T-cell (primary cell): ENCODE measurements at places on chromosomes 5 and 9.
A peak's percentile ranks its signal among the peaks of the same experiment; 100 is the strongest.

GRCh38 chr9:96490534-96491078 lies 40.6 kb downstream of the HABP4 start:
- no peak for DNase-seq

DNA sequence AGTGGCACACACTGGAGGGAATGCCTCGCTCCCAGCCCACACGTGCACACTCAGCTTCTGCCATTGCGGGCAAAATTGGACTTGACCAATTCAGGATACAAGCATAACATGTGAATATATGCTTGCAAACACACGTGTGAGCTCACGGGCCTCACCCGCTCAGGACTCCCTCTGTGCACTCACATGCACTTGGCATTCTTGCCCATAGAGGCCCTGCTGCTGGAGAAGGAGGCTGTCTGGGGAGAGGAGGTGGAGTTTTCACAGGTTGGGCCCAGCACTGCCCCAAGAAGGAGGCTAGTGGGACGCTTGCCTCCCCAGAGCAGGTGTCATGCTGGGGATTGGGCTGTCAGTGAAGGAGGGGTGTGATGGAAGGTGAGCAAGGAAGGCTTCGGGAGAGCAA lies 1.7 kb downstream of the MYMK start:
- DNase-seq, result no peak

GRCh38 chr5:124584991-124585715 lies 161.3 kb downstream of the ZNF608 start:
- no peak for DNase-seq

GRCh38 chr5:16913187-16914107 lies 22.6 kb downstream of the MYO10 start:
- no peak for DNase-seq

- no peak for DNase-seq
These were observed 937.2 kb upstream of the DMAC1 start for GRCh38 chr9:8736805-8737204.

DNA sequence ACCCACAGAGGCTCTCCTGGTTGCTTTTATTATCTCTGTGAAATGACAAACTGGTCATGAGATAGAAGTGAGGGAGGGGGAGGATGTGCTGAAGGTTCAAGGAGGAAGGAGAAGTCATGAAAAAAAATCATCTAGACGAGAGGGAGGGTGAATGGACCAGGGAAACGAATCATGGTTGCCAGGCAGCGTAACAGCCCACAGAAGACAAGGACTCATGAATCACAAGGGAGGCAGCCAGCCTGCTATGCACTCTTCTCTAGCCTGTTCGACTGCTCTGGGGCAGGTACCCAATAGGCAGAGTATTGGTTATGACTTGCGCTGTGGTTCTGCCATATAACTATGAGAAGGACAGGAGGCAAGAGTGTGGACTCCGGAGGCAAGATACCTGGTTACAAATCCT lies 475.2 kb downstream of the CDK5RAP2 start:
- DNase-seq, result no peak

- DNase-seq, result no peak
These were observed 9.1 kb downstream of the TTC33 start for GRCh38 chr5:40746703-40747102.

GRCh38 chr9:124940521-124940893 lies 376 bp downstream of the GOLGA1 start:
- no peak for DNase-seq

GRCh38 chr5:168798065-168799023 lies 219.2 kb upstream of the PANK3 start:
- no peak for DNase-seq

DNA sequence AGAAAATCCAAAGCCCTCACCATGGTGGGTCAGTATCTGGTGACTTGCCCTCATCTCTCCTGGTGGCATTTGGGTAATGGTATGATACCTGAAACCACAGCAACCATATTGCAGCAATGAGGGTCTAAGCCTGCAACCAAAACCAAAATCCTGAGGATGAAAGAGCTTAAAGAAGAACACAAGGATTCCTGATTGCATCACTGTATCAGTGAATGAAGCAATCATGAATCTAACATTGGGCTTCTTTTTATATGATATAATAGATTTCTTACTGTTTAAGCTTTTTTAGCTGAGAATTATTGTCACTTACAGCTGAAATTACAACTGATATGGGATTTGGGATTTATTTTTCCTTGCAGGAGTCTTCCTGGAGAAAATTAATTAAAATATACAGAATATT lies 269.9 kb downstream of the MEF2C start:
- no peak for DNase-seq

GRCh38 chr5:4643190-4643589 lies 496.9 kb upstream of the ADAMTS16 start:
- no peak for DNase-seq

DNA sequence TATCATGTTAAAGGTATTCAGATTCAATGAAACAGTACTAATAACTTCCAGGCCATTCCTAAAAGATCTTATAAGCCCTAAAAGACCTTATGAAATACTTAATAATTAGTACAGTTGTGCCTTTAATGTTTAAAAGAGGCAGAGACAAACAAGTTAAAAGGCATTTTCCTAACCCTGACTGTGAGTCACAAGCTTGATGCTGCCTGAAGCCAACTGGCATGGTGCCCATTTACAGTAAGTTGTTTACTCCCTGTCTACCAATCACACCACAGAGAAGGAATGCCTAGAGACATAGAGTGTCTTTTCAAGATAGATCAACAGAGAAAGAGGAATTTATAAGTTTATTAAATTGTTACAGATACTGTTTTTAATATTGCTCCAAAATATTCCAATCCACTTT lies 47.8 kb downstream of the NR3C1 start:
- DNase-seq, result peak; percentile 60

GRCh38 chr9:29290516-29290915 lies 1717.2 kb upstream of the C9orf72 start:
- no peak for DNase-seq

- DNase-seq, result no peak
These were observed 1.7 kb downstream of the MEGF9 start for GRCh38 chr9:120712539-120713031.

GRCh38 chr9:13719446-13719845 lies 440.0 kb upstream of the MPDZ start:
- no peak for DNase-seq

DNA sequence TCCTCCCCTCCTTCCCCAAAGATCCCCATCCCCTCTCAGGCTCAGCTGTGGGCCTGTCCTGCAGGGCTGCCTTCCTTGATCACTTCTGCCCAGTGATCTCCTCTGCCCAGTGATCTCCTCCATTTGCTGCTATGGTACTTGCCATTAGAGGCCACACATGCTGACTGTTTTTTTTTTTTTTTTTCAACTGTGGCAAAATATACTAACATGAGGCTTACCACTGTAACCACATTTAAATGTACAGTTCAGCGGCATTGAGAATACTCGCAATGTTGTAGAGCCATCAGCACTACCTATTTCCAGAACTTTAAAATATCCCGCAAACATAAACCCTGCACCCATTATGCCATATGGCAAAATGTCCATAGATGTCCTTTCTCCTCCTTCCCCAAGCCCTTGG lies 61.7 kb upstream of the EPB41L4B start:
- DNase-seq, result no peak

- DNase-seq, result no peak
These were observed 18.5 kb upstream of the QRFP start for GRCh38 chr9:130915096-130915447.

DNA sequence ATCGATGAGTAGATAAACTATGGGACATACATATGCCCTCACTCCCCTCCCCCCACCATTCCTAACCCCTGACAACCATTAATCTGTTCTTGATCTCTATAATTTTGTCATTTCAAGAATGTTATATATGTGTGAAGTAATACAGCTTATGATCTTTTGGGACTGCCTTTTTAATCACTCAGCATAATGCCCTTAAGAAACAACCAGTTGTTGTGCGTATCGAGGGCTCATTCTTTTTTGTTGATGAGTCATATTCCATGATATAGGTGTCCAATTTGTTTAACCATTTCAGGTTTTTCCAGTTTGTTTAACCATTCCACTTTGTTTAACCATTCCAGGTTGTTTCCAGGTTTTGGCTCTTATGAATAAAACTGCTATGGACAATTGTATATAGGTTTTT lies 75.6 kb downstream of the ARHGEF28 start:
- no peak for DNase-seq

DNA sequence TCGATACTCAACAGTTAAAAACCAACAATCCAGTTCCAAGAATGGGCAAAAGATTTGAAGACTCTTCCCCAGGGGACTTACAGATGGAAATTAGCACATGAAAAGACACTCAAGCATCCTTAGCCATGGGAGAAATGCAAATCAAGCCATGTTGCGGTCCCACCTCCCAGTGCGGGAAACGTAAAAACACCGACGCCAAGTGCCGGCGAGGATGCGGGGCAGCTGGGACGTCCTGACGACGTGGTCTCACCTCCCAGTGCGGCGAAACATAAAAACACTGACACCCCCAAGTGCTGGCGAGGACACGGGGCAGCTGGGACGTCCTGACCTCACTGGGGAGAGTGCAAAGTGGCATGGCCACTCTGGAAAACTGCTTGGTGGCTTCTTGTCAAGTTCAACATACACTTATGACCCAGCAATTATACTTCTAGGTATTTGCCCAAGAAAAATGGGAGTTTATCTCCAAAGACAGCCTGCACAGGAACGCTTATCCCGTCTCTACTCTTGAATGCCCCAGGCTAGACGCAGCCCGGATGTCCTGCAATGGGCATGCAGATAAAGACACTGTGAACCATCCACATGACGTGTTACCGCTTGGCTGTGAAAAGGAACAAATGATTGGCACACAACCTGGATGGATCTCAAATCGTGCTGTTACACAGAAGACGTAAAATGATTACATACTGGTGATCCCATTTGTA lies 60.1 kb upstream of the UBAC1 start:
- no peak for DNase-seq

DNA sequence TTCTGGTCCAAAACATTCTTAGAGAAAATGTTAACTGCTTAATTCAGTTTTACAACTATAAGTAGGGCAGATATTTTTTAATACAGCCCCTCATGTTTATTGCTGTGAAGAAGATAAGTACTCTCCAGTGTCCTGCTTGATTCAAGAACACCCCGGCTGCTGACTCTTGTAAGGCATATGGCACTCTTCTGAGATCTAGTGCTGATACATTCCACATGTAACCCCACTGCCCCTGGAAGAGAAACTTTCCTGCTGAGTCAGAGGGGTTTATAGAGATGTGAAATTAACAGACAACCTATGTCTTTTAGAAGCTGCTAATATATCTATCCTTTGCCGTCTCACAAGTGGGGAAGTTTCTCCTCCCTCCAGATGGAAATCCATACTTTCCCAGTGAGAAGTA lies 1.0 kb upstream of the MINAR2 start:
- DNase-seq, result no peak

GRCh38 chr9:34653151-34654072 lies 1.4 kb downstream of the IL11RA start:
- DNase-seq, result no peak

DNA sequence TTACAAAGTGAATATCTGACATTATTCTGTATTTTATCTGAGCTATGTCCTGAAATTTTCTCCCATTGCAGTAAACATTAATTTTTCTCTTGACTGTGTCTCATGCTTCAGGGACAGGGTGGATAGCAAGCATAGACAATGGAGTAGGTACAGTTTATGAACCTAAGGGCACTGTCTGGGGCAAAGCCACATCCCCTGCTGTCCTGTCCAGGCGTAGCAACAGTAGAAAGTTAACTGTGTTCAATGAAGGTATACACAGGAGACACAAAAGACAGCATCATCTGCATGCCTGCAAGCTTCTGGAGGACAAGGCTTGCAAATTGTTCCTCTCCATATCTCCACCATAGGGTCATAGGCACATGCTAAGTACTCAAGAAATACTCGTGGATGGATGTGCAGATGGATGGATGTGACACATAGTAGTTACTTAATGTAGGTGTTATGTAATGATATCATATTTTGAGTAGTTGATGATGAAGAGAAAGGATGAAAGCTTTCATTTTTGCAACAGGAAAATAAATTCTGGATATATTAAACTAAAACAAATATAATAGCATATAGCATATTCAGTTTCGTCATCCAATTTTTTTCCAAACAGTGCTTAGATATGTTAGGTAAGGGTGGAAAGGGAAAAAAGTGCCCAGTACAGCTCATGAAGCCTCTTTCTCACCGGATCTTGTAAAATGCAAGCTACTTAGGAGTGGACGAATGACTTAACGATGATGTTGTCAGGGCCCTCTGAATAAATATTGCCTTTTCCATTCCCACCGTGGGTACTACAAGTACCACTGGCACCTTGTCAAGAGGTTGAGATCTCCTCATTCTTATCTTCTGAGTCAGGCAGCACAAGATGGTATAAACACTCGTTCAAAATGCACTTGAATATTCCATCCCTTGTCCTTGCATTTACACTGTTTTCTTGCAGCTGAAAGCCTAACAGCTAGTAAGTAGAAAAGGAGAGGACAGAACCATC lies 19.9 kb upstream of the ZSWIM6 start:
- no peak for DNase-seq

DNA sequence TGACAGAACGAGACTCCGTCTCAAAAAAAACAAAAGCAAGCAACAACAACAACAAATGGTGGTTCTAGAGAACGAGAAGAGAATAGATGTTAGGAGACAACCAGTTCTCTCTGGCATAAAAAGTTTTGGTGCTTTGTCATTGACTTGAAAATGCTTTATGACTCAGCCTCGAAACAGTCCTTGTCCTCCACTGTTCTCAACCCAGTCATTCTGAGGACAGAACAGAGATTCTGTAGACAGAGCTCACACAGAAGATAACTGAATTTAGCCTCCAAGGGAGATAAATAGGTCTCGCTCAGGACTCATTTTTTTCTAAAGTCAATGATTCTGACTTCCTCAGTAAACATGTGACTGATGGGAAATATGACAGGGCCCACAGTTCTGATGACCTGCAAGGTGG lies 76.0 kb upstream of the FSTL4 start:
- DNase-seq, result no peak

DNA sequence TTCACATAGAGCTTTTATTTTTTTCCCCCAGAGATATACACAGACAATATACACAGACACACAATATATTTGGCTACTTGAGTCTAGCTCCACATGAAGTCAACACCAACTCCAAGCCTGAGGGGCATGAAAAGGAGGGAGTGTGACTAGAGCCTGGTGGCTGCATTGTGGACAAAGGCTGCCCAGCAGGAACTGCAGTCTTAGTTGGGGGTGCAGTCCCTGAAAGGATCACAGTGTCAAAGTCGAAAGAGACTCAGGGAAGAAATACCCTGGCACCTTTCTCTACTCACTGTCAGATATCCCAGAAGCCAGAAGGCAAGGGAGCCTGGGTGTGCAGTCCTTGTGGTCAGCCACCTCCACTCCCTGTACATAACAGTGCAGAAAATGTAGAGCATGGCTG lies 231.6 kb upstream of the RPS23 start:
- no peak for DNase-seq
